ENCODE measurements at places on chromosomes 12 and 14.

DNA sequence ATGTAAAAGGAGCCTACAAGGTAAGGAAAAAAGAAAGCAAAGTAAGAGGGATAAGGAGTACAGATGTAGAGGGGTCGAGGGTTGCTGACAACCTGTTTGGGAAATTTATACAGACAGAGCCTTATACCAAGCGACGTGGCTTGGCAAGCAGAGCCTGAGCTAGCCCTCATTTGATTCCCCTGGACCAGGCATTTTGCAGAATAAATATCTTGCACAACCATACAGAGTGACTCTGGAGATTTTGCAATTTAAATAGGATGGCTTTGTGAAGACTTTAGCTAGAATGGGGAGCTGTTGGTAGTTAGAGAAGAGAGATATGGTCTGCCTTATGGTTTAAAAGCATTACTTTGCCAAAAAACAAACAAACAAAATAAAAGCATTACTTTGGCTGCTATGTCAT lies 11.1 kb upstream of the ANO6 start:
- DNase-seq = no peak

GRCh38 chr14:55834390-55834789 lies 254.4 kb downstream of the KTN1 start:
- no peak for DNase-seq

GRCh38 chr12:120006258-120006975 lies 17.4 kb downstream of the BICDL1 start:
- DNase-seq = no peak

DNA sequence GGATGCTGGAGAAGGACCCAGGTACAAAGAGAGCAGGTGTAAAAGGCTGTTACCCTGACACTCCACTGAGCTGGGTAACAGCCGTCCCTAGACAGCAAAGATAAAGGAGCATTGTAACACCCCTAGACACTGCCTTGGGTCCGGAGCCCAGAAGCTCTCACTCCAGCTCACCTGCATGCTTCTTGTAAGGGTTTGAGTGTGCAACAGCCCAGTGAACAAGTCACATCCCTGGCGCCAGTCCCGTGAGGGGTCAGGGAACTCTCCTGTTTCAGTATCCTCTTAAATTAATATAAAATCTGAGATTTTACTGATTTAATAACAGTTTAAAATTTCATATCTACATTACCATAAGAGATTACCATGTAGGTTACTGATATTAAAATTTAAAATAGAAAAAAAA lies 124.8 kb upstream of the LMO3 start:
- DNase-seq = no peak

GRCh38 chr14:45492876-45493275 lies 239.9 kb upstream of the MIS18BP1 start:
- DNase-seq = no peak

- DNase-seq = no peak
Measured at GRCh38 chr14:62357362-62357761, 595.1 kb downstream of the SNAPC1 start.

DNA sequence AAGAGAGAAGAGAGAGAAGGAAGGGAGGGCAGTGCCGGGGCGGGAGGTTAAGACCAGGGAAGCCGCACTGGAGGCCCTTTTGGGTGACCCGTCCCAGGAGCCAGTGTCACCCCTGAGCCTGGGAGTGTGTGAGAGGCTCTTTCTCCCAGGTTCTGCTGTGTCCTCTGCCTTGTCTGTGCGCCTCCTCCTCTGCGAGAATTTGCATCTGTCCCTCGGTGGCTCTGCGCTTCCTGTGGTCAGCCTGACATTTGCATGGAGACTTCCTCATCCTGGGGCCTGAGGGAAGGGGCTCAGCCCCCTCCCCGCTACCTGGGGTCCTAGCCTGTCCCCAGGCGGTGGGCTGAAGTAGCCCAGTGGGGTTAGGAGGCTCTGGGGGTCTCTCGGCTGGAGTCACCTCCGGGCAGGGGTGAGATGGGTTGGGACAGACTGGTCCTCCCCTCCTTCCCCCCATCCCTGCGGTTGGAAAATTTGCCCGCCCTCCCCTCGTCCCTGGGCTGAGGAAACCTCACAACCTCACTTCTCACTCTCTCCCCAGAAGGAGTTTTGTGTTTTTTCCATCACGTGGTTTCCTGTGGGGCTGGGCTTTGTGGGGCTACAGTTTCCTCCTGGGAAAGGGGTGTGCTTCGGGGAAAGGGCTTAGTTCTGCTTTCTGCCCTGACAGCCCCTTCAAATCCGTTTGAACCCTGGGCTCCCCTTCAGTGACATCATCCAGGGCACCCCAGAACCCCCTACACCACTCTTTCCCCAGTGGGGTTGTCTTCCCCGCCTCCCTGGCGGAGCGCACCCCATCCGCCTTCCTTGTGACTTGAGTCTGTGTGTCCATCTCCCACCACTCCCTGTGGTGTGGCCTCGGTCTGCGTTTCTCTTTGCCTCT lies 2.5 kb downstream of the PTPN6 start:
- peak; percentile 64 for DNase-seq

GRCh38 chr14:53807542-53807941 lies 149.1 kb downstream of the BMP4 start:
- DNase-seq = no peak

GRCh38 chr12:125340791-125341190 lies 275.6 kb downstream of the AACS start:
- no peak for DNase-seq

DNA sequence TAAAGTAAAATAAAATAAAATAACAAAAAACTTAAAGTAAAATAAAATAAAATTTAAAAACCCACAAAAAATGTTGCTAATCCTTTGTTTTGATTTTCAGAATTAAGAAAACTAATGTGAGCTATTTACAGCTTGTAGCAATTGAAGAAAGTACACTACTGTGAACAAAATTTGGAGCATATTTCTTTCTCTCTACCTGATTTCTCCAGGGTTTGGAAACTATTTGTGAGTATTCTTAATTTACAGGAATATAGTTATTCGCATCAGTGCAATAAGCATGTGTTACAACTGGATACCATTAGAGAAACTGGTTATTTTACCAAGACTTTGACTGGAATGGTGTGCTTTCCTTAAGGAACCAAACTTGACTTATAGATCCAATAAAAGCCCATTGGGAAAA lies 86.1 kb upstream of the CNOT2 start:
- no peak for DNase-seq

- DNase-seq = no peak
Measured at GRCh38 chr12:101696251-101697196, 916 bp upstream of the CHPT1 start.

- no peak for DNase-seq
Measured at GRCh38 chr12:11677093-11677492, 27.6 kb downstream of the ETV6 start.

DNA sequence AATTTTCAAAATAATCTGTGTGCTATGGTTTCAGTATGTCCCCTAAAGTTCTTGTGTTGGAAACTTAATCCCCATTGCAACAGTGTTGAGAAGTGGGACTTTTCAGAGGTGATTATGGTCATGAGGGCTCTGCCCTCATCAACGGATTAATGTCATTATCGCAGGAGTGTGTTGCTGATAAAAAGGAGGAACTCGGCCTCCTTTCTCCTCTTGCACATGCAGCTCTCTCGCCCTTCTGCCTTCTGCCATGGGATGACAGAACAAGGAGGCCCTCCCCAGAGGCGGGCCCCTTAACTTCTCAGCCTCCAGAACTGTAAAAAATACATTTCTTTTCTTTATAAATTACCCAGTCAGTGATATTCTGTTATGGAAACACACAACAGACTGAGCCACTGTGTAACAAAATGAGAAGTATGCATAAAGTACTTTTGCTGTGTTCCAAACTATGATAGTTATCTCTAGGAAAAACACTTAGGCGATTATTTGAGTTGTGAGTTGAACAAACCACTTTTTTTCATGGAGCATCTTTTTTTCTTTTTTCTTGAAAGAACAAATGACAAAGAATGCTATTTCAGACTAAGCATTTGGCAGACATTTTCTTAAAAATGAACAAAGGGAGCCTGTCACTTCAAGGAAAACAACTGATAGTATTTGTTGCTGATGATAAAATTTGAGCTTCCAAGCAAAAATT lies 134.8 kb upstream of the FUT8 start:
- no peak for DNase-seq

GRCh38 chr14:48323665-48324064 lies 648.3 kb upstream of the MDGA2 start:
- DNase-seq = no peak

- no peak for DNase-seq
Measured at GRCh38 chr12:106090591-106091445, 47.9 kb downstream of the NUAK1 start.

- DNase-seq = no peak
Measured at GRCh38 chr14:47929334-47929733, 253.9 kb upstream of the MDGA2 start.

DNA sequence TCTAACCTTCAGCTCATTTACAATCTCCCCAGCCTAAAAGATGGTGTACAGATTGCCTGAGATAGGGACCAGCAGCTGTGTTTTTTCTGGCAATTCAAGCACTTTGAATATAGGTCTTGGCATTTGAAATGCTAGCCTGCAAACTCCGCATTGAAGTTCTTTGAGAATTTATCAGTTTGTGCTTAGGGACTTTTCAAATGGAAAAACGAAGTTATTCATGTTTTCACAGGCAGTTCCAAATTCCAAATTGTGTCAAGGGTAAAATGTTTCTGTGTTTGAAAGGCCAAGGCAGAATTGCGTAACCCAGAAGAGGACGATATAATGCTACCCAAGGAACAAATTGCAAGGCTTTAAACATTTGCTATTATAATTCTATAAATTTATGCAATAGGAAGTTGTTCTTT lies 168.9 kb upstream of the RASSF8 start:
- DNase-seq = no peak

GRCh38 chr12:115375186-115375991 lies 691.4 kb upstream of the TBX3 start:
- no peak for DNase-seq

- DNase-seq = peak; percentile 18
Measured at GRCh38 chr12:12927211-12928079, 24.5 kb downstream of the GPRC5D start.

DNA sequence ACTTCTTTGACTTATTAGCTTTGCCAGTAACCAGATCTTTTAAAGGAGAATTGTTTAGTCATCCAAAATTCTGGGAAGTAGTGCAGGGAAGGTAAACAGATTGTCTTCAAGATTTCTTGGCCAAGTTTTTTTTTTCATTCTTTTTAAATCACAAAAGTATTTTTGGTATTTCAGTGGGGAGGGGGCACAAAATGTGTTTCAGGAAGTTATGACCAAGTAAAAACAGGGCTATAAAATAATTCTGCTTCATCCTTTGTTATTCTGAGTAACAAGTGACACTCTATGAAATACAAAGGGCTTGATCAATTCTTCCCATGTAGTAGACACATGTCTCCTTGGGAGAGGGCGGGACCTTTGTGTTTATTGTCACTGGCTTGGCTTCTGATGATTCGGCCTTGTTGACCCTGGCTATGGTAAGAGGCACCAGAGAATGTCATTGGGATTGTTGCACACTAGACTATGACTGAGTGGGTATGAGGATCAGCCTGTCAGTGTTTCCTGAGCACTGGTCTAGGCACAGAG lies 55.4 kb downstream of the SUSD6 start:
- no peak for DNase-seq

GRCh38 chr12:91918431-91918830 lies 227.2 kb downstream of the BTG1 start:
- no peak for DNase-seq

DNA sequence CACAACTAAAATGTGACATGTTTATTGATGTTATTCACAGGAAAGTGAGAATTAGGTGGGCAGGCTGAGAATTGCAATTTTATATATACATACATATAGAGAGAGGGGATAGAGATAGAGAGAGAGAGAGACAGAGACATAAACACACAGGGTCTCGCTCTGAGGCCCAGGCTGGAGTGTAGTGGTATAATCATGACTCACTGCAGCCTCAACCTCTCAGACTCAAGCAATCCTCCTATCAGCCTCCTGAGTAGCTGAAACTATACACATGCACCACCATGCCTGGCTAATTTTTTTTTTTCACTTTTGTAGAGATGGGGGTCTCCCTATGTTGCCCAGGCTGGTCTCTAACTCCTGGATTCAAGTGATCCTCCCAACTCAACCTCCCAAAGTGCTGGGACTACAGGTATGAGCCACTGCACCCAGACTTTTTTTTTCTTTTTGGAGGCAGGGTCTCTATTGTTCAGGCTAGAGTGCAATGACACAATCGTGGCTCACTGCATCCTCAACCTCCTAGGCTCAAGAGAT lies 49.1 kb downstream of the R3HDM2 start:
- DNase-seq = no peak

DNA sequence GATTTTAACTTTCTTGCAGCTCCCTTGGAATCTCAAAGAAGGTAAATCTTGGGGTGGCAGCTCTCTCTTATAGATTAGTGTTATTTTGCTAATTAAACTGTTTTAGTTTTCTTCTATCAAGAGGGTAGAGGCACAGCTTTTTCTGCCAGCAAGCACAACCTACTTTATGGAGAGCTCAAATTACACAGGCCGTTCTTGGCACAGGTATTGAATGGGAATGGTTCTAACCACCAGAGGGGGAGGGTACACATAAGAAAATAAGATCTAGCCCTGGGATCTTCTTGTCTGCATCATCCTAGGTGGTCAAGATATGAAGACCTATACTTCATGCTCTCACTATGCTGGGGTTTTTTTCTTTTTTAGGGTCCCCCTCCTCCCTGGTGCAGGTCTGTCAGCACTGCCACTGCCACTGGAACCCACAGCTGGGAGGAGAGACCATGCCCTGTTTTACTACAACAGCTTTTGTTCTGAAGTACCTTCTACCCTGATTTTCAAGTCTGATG lies 48.6 kb upstream of the STAC3 start:
- DNase-seq = no peak

- no peak for DNase-seq
Measured at GRCh38 chr14:64340560-64341196, 46.5 kb upstream of the ESR2 start.

DNA sequence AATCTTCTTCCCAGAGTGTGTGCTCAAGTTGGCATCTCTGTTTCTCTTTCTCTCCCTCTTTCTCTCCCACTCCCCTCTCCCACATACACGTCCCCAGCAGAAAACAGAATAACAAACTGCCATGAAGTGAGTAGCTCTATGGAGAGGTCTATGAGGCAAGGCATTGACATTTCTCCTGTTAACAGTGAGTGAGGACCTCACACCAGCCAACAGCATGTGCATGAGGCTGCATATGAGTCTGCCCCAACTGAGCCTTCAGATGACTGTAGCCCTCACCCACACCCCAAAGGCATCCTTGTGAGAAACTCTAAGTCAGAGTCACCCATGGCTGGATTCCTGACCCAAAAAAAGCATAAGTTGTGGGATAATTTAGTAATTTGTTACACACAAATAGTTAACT lies 50.4 kb downstream of the MAGOHB start:
- DNase-seq = no peak

GRCh38 chr12:5088586-5089264 lies 45.0 kb downstream of the KCNA5 start:
- no peak for DNase-seq

- DNase-seq = no peak
Measured at GRCh38 chr12:121222847-121223246, 12.9 kb downstream of the P2RX4 start.

All from stimulated activated CD4-positive, alpha-beta T cell treated with anti-CD3 and anti-CD28 coated beads, Interleukin-2, amount 100 ng/mL, for 48 hours (primary cell).